ENCODE measurements at places on chromosomes 7 and 10.

GRCh38 chr7:9939176-9939575 lies 1034.5 kb upstream of the PHF14 start:
- no peak for DNase-seq

DNA sequence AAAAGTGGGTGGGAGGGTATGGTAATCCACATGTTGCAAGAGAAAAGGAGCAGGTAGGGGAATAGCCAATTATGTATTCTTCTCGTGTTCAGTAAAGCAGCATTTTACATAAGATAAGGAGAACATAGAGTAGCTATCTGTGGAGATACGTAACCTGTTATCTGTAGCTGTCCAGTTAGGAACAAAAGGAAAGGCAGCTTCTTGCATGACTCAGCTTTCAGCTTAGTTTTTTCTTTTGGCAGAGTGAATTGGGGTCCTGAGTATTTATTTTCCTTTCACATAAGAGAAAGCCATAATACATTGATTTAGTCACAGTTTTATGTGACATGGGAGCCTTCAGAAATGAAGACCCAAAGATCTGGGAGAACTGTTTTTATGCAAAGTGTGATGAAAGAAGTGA lies 116.7 kb upstream of the IMMP2L start:
- DNase-seq: no peak

- DNase-seq: no peak
Measured at GRCh38 chr7:47453093-47454061, 128.5 kb downstream of the TNS3 start.

DNA sequence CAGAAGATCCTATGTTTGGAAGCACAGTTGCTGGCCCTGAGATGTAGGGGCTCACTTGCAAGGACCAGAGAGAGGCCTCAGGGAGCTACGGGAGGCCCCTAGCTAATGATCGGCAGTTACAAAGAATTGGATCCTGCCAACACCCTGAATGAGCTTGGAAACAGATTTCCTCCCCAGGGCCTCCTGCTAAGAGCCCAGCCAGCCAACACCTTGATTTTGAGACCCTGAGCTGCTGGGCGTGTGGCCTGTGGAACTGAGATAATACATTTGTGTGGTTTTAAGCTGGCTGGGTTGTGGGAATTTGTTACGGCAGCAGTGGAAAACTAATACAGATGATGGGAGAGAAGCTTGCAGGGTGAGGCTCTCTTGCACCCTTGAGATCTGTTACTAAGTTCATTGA lies 3.9 kb downstream of the DOCK1 start:
- no peak for DNase-seq

DNA sequence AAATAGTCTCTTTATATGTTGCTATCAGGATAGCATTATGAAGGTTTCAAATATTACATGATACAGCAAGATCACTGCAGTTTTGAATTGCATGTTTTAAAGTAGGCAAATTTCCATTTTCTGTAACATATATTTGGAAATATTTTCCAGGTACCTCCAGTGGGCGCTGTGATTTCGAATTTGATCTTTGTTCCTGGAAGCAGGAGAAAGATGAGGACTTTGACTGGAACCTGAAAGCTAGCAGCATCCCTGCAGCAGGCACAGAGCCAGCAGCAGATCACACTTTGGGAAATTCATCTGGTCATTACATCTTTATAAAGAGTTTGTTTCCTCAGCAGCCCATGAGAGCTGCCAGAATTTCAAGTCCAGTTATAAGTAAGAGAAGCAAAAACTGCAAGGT lies 299.0 kb downstream of the MALRD1 start:
- no peak for DNase-seq

- DNase-seq: no peak
Measured at GRCh38 chr10:119333146-119333792, 125.9 kb downstream of the GRK5 start.

DNA sequence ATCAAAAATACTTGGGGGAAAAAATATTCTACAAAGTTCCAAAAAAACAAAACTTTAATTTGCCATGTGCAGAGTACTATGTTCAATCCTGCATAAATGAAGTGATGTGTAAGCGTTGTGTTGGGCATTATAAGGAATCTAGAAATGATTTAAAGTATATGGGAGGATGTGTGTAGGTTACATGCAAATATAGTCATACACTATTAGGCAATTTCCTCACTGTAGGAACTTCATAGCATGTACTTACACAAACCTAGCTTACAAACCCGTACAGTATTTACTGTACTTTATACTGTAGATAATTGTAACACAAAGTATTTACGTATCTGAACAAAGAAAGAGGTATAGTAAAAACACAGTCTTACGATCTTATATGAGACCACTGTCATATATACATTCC lies 72.3 kb downstream of the NRBF2 start:
- no peak for DNase-seq

DNA sequence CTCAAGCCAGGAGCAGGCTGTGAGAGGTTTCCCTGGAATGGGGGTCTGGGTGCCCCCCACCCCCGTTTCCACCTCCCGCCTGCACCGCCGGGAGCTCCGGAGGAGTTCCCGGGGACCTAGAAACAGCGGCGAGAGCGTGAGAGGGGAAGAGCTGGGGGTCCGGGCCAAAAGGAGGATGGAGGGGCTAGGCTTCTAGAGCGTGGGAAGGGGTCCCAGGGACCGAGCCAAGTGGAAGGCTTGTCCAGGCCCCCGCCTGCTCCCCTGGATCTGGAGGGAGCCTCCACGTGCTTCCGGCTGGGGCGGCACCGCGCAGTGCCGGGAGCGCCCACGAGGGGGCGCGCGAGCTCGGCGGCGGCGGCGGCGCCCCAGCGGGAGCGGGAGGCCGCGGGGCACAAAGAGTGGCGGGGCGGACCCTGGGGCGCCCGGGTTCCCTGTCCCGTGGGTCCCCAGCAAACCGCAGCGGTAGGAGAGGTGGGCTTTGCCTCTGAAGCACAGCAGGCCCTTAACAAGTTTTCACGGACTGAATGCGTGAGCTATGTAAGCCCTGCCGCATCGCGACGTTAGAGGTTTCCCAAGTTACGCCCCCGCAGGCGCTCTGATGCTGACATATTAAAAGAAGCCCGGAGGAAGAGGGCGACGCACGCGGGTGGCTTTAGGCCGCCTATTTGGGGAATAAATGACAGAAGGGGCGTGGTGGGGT lies 104.4 kb upstream of the LRRC4 start:
- DNase-seq: peak; percentile 59

DNA sequence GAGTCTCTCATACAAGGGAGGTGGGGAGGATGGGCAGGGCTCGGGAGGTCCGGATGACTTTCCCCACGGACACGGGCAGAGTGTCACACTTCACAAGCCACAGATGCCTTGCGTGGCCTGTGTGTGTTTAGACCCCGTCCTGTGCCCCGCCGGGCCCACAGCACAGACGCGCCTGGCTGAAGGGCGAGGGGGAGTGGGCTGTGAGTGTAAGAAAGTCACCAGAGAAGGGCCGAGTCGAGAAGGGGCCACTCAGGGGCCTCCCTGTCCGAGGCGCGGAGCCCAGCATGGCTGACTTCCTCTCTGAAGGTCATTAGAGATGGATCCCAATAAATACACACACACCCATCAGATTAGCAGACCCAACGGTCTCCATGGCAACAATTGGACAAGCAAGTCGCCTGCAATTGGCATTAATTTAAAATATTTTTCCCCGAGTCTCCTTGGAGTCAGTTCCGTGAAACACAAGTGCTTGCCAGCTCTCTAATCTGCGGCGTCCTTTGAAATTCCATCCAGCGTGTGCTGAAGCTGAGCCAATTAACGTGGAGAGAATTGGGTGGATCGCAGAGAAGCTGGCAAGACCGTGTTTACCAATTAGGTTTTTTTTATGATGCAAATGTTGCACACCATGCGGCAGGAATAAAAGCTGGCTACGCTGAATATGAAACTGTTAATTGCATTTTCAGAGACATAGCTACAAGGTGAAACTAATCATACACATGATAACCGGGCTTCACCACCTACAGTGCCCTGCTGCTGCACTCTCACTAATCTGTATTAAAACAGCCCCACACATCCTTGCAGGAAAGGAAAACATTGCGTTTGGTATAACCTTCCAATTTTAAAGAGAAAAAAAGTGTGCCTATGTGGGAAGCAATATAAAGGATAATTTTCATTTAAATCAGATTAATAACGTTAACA lies 571.2 kb downstream of the PTPRN2 start:
- no peak for DNase-seq

GRCh38 chr7:53111031-53111430 lies 75.6 kb downstream of the POM121L12 start:
- DNase-seq: no peak

DNA sequence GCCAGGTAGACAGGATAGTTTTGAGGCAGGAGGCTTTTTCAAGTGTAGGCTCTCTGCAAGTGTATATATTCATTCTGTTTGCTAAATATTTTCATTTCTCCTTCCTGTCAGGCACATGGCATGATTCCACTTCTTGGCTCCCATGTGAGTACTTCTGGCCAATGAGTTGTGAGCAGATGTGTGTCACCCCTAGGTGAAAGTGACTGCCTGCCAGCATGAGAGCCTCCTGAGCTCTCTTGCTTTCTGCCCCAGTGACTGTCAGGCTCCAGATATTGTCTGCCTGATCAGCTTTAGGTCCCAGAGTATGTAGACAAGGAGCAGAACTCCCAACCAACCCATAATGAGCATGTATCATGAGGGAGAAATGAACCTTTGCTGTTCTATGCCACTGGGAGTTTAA lies 257.6 kb upstream of the NPY start:
- DNase-seq: no peak

GRCh38 chr7:110309941-110310340 lies 781.0 kb upstream of the LRRN3 start:
- DNase-seq: no peak

- no peak for DNase-seq
Measured at GRCh38 chr10:11057018-11057417, 39.3 kb downstream of the CELF2 start.

GRCh38 chr7:71735961-71736556 lies 604.1 kb downstream of the GALNT17 start:
- DNase-seq: no peak

DNA sequence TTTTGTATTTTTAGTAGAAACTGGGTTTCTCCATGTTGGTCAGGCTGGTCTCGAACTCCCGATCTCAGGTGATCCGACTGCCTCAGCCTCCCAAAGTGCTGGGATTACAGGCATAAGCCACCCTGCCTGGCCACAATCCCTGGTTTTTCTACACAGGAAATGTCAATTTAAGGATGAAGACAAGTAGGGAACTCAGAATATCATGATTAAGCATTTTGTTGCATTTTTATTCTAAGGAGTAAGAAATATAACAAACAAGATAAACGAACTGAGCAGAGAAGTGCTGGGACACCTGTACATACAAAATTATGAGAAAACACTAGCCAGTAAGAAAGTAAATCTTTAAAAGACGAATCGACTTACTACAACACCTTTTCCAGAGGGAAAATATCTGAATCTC lies 69.3 kb downstream of the CUBN start:
- no peak for DNase-seq

DNA sequence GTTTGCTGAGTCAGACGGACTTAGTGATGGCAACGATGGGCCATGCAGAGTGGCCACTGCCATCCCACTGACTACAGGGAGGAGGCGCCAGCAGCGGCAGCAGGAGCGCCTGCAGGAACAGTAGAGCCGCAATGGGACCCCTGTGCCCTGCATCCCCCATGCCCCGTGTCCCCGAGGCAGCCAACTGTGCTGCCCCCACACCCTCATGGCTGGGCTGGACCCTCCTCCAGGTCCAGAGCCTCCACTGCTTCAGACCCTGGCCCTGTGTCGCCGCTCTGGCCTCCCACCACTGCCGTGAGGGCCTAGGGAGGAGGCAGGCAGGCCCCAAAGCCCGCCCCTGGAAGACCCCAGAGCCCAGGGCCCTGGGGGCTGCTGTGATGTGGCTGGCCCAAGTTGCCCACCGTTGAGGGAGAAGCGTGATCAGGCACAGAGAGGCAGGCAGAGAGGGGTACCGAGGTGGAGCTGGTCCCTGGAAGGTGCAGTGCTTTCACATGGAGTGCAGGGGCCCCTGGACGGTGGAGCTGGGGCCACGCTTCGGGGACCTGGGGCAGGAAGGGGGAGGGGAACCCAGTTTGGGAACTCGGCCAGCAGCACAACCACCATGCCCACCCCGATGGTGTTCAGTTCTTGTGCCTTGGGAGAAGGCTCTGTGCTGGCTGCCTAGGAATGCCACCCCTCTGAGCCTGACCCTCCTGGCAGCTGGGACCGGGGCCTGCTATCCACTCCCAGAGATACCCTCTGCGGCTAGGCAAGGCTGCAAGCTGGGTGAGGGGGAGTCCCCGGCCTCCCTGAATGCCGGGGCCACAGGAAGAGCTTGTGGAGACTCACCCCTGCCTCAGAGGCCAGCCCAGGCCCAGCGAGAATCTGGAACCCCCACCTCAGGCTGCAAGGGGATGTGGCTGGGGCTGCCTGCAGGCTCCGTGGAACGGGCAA lies 32.6 kb downstream of the DKK1 start:
- no peak for DNase-seq

DNA sequence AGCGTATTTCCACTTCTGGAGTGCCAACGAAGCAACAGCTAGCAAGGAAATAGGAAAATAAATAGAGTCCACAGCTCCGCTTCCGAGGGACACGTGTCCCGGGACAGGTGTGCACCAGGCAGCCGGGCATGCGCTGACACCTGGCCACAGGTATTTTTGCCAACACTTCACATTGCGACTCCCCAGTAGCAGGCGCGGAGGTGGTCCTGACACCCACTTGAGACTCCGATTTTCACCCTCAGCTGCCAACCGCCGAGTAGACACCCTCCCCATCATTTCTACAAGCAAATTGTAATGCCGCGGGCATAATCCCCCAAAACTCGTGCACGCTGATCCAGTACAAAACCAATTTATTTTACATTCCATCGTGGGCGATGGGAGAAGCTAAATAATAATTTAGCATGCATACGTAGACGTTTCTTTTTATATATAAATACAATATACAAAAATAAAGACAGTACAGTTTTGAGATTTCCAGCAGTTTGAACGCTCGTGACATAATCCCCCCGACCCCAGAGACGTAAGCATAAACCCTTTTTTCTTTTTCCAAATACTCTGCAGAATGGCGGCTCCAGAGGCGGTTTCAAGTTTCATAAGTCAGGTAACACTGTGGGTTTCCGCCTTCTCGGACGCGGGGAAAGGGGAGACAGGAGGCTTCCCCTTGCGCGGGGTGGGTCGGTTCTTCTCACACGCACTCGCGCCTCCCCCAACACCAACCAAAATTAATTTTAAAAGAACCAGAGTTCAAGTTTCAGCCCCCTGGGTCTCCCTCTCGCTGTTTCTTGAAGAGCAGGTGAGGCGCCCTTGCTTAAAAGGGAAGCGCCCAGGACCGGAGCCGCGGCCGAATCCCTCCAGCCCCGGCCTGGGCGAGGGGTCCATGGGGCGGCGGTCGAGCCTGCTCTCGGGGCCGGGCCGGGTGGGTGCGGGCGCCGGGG lies 5.7 kb downstream of the MNX1 start:
- DNase-seq: no peak

- DNase-seq: no peak
Measured at GRCh38 chr10:49123981-49124950, 8.9 kb upstream of the VSTM4 start.

DNA sequence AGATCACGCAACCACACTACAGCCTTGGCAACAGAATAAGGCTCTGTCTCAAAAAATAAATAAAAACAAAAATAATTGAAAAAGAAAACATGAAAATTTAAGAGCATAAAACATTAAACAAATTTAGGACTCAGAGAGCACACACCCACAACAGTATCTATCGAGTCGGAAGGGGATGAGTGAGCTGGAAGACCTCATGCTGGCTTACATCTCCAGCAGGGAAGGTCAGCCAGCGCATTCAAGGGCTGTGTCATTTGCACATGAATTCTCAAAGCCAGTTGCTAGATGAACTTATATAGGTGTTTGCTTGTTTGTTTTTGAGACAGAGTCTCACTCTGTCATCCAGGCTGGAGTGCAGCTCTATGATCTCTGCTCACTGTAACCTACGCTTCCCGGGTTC lies 50.3 kb downstream of the SRRM3 start:
- DNase-seq: no peak
